ENCODE measurements at places on chromosomes 6 and 20. TPM values are rescaled to one million over a fixed set of nuclear protein-coding genes. Genes with fewer than 3 reads are reported as not detected.
A peak's percentile ranks its signal among the peaks of the same experiment; 100 is the strongest.

- H3K27me3 ChIP-seq = no peaks in the 10 kb centered on the region
- H3K4me1 ChIP-seq = peaks cover 48% of the 10 kb centered on the region
- peak overlapping the region; percentile 96 for H3K27ac ChIP-seq
- no peak for DNase-seq
Measured at GRCh38 chr6:158233214-158233795, 65.2 kb downstream of the GTF2H5 start.

The COL12A1 gene
- polyA plus RNA-seq = not detected

DNA sequence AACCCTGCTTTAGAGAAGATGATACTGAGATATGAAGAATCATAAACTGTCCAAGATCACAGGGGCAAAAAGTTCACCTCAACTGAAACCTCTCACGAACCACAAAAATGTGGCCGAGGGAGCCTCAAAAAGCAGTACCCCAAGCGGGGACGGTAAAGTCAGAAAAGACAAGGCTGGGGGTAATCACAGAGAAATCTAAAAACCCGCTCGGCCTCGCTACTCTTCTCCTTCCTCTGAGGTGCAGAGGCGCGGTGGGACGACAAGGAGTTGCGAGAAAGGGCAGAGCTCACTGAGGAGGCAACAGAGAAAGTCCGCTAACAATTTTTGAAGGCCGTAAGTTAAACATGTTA lies 356 bp upstream of the IRAK1BP1 start:
- H3K36me3 ChIP-seq = no peaks in the 10 kb centered on the region
- DNase-seq = no peak
- H3K4me3 ChIP-seq = peak overlapping the region; percentile 98
- H3K27me3 ChIP-seq = no peaks in the 10 kb centered on the region
- H3K4me1 ChIP-seq = peaks cover 20% of the 10 kb centered on the region

DNA sequence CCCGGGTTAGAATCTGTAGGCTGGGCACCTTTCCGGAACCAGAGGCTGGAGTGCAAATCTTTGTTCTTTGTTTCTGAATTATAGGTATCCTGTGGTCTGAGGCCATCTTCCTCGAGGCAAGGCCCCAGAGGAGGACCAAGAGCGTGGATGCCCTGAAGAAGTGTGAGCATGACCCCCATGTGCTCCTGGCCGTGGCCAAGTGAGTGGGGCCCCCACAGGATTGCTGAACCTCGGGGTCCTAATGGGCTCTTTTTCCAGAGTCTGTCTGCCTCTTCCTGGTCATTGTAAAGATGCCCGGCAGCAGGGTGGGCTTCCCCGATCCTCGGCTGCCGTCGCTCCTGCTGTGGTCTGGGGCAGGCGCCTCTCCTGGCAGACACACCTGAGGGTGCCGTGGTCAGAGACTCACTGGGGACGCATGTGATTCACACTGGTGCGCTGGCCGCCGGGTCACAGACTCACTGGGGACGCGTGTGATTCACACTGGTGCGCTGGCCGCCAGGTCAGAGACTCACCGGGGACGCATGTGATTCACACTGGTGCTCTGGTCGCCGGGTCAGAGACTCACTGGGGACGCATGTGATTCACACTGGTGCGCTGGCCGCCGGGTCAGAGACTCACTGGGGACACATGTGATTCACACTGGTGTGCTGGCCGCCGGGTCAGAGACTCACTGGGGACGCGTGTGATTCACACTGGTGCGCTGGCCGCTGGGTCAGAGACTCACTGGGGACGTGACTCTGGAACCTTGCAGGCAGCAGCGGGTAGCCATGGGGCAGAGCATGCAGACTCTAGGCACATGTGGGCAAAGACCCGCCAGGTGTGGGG lies 6.5 kb upstream of the C20orf204 start:
- DNase-seq = no peak
- H3K4me1 ChIP-seq = peaks cover 14% of the 10 kb centered on the region
- no peak overlapping the region for H3K27ac ChIP-seq
- peaks cover 85% of the 10 kb centered on the region for H3K36me3 ChIP-seq
- no peaks in the 10 kb centered on the region for H3K27me3 ChIP-seq
- H3K4me3 ChIP-seq = no peak overlapping the region

The BMP2 gene
- not detected for polyA plus RNA-seq

- no peaks in the 10 kb centered on the region for H3K27me3 ChIP-seq
- no peaks in the 10 kb centered on the region for H3K36me3 ChIP-seq
- no peak overlapping the region for H3K27ac ChIP-seq
- no peak overlapping the region for H3K4me3 ChIP-seq
Measured at GRCh38 chr20:51661609-51662178, 106.5 kb downstream of the ATP9A start.
